Testis (tissue), 5 donors: ENCODE measurements at places on chromosomes 5 and 9.

DNA sequence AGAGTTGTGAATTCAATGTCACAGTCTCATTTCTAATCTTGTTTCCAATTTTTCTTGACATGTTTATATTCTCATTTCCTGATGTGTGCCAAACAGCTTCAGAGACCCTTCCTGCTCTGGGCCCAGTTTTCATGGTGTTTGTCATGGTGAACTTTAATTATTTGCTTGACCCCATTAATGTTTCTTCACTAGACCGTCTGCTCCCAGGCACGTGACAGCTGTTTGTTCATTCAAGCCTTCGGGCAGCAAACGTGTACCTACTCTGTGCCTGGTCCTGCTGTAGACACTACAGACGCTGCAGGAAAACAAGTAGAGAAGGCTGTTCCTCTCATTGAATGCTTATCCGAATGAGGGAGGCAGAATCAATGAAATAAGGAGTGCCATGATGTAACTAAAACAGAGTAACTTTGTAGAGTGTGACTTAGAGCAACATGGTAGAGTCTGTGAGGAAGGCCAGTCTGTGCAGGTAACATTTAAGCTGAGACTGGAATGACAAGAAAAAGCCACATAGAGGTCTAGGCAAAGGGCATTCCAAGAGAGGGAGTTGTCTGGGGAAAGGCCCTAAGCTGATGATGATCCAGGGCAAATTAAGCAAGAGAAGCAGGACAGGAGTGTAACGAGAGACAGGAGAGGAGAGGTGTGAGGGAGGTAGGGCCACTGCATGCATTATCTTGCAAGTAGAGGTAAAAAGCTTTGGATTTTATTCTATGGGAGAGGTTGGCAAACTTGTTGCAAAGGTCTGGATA is 191.4 kb downstream of the SEMA5A start:
- no peak for DNase-seq
- H3K4me3 ChIP-seq, result no peak overlapping the region
- H3K27me3 ChIP-seq, result no peaks in the 10 kb centered on the region

- no peak for DNase-seq
- H3K4me3 ChIP-seq, result no peak overlapping the region
- no peaks in the 10 kb centered on the region for H3K36me3 ChIP-seq
- no peak overlapping the region for H3K27ac ChIP-seq
- no peaks in the 10 kb centered on the region for H3K27me3 ChIP-seq
Observed at GRCh38 chr9:123445981-123446610, 90.1 kb downstream of the CRB2 start.

DNA sequence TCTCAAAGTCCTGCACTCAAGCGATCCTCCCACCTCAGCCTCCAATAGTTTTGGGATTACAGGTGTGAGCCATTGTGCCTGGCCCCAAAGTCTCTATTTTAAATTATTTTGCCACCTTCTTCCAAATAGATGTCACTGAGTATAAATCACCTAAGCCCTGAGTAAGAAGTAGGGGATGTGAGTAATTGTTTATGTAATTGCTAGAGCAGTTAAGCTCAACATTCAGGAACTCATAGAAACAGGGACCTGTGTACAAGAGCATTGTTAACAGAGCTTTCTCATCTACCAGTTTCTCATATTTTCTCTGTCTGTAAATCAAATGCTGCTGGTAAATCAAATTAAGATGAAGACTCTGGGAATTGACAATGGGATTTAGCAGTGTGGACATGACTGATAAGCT is 26.3 kb downstream of the CDK7 start:
- no peaks in the 10 kb centered on the region for H3K4me1 ChIP-seq
- no peak for DNase-seq
- no peak overlapping the region for H3K4me3 ChIP-seq
- no peaks in the 10 kb centered on the region for H3K27me3 ChIP-seq
- no peaks in the 10 kb centered on the region for H3K36me3 ChIP-seq
- H3K27ac ChIP-seq, result no peak overlapping the region

DNA sequence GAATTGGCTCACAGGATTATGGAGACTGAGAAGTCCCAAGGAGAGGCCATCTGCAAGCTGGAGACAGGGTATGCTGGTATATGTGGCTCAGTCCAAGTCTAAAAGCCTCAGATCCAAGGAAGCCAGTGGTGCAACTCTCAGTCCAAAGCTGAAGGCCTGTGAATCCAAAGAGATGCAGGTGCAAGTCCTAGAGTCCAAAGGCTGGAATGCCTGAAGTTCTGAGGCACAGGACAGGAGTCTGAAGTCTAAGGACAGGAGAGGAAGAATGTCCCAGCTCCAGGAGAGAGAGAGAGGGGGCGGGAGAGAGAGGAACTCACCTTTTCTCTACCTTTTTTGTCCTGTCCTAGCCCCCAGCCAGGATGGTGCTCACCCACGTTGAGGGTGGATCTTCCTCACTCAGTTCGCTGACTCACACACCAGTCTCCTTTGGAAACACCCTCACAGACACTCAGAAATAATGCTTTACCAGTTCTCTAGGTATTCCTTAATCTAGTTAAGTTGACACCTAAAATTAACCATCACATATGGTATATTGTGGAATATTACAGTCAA is 49.6 kb downstream of the KCNN2 start:
- no peaks in the 10 kb centered on the region for H3K4me1 ChIP-seq
- no peak overlapping the region for H3K27ac ChIP-seq
- no peaks in the 10 kb centered on the region for H3K36me3 ChIP-seq

- H3K4me1 ChIP-seq, result peaks cover 5% of the 10 kb centered on the region
Observed at GRCh38 chr5:160398806-160399205, 1.0 kb downstream of the FAM200C start.

DNA sequence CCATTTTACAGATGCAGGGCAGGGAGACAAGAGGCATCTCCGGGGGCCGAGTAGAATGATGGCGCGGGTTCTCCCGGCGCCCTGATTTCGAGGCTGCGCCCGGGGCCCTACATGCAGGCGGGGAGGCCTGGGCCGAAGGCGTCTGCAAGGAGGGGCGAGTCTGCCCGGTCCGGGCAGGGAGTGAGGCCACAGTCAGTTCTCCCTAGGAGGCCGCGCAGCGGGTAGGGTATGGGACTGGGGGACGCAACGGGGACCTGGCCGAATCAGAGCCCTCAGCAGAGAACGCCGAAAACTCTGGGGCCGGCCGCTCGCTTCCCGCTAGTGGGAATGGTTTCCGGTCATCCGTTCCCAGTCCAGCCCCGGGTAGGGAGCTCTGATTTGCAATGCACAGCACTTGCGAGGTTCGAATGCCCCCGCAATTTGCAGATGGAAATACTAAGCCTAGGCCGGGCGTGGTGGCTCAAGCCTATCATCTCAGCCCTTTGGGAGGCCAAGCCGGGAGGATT is 6.4 kb downstream of the TLX3 start:
- H3K4me3 ChIP-seq, result no peak overlapping the region
- no peak for DNase-seq
- peaks cover 6% of the 10 kb centered on the region for H3K27me3 ChIP-seq

DNA sequence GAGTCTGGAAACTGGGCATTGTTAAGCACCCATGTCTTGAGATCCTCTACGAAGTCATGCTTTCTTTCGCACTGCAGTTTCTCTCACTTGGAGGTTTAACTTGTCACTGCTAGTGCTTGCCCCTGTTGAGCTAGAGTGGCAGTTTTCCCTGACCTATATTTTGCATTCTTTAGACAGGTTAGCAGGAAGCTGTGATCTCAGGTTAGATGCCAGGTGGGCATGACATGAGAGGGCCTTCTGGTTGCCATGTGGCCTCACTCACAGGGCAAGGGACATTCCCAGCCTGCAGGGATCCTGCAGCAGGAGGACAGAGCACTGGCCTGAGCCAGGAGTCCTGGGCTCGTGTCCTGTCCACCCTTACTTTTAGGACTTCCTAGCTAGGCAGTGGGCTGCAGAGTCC is 28.6 kb downstream of the SLC36A1 start:
- H3K4me3 ChIP-seq, result no peak overlapping the region
- no peak for DNase-seq
- no peak overlapping the region for H3K27ac ChIP-seq
- peaks cover 5% of the 10 kb centered on the region for H3K4me1 ChIP-seq
- no peaks in the 10 kb centered on the region for H3K27me3 ChIP-seq

- no peaks in the 10 kb centered on the region for H3K36me3 ChIP-seq
- peaks cover 27% of the 10 kb centered on the region for H3K4me1 ChIP-seq
- no peak for DNase-seq
Observed at GRCh38 chr5:172454358-172455086, at the start of gene SH3PXD2B. Gene SH3PXD2B, minus strand, starts transcription at chr5:172454525. Its CDS starts 173 bp downstream, at chr5:172454352.

GRCh38 chr9:37034938-37035647 is 1.0 kb upstream of the PAX5 start:
- H3K36me3 ChIP-seq, result no peaks in the 10 kb centered on the region
- H3K27me3 ChIP-seq, result peaks cover 5% of the 10 kb centered on the region
- H3K27ac ChIP-seq, result no peak overlapping the region
- peaks cover 19% of the 10 kb centered on the region for H3K4me1 ChIP-seq
- no peak for DNase-seq
- H3K4me3 ChIP-seq, result no peak overlapping the region

DNA sequence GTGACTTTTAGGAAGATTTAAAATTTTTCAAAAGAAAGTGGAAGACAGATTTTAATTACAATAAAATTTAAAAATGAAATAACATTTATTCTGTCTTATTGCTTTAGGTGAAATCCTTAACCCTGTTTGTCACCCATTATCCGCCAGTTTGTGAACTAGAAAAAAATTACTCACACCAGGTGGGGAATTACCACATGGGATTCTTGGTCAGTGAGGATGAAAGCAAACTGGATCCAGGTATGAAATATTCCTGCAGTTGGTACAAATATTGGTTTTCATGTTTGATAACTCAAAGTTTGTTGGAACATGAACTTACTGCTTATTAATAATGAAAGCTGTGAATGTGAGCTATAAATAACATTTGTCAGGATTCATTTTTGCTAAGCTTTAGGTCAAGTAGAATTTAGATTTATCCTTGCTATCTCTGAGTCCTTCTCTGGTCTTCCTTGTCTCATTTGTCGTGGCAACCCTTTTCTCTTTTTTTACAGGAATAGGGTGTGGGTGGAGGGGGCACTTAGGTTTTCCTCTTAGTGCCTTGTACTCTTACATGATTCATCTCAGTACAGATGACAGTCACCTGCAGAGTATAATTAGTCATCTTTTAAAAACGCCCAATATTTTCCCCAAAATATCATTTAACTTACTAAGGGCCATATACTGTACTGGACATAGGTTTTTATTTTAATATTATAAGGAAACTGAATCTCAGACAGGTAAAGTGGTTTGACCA is 95.3 kb upstream of the RASGRF2 start:
- H3K4me3 ChIP-seq, result no peak overlapping the region
- no peaks in the 10 kb centered on the region for H3K27me3 ChIP-seq
- no peak overlapping the region for H3K27ac ChIP-seq
- no peaks in the 10 kb centered on the region for H3K36me3 ChIP-seq

GRCh38 chr9:133248726-133249295 is 26.2 kb downstream of the ABO start:
- no peak for DNase-seq
- no peak overlapping the region for H3K27ac ChIP-seq
- no peak overlapping the region for H3K4me3 ChIP-seq
- no peaks in the 10 kb centered on the region for H3K27me3 ChIP-seq

GRCh38 chr5:155822177-155822576 is 504.8 kb upstream of the SGCD start:
- H3K27ac ChIP-seq, result no peak overlapping the region
- H3K4me1 ChIP-seq, result no peaks in the 10 kb centered on the region
- H3K4me3 ChIP-seq, result no peak overlapping the region
- H3K27me3 ChIP-seq, result no peaks in the 10 kb centered on the region
- H3K36me3 ChIP-seq, result no peaks in the 10 kb centered on the region

- no peak overlapping the region for H3K27ac ChIP-seq
- H3K4me3 ChIP-seq, result no peak overlapping the region
- H3K4me1 ChIP-seq, result peaks cover 12% of the 10 kb centered on the region
- H3K36me3 ChIP-seq, result no peaks in the 10 kb centered on the region
- no peaks in the 10 kb centered on the region for H3K27me3 ChIP-seq
Observed at GRCh38 chr9:135502168-135502872, 1.8 kb downstream of the MRPS2 start.

- no peak overlapping the region for H3K4me3 ChIP-seq
- no peak overlapping the region for H3K27ac ChIP-seq
- no peaks in the 10 kb centered on the region for H3K36me3 ChIP-seq
- DNase-seq, result no peak
Observed at GRCh38 chr5:122947372-122947771, 89.2 kb downstream of the PPIC start.

- H3K4me3 ChIP-seq, result no peak overlapping the region
- no peaks in the 10 kb centered on the region for H3K36me3 ChIP-seq
- no peak overlapping the region for H3K27ac ChIP-seq
- DNase-seq, result no peak
- H3K27me3 ChIP-seq, result no peaks in the 10 kb centered on the region
Observed at GRCh38 chr5:32419791-32420190, 24.7 kb downstream of the ZFR start.

- no peak for DNase-seq
- H3K27ac ChIP-seq, result no peak overlapping the region
- peaks cover 4% of the 10 kb centered on the region for H3K4me1 ChIP-seq
- H3K27me3 ChIP-seq, result no peaks in the 10 kb centered on the region
- no peak overlapping the region for H3K4me3 ChIP-seq
Observed at GRCh38 chr5:73950441-73950873, 324.5 kb downstream of the ARHGEF28 start.

GRCh38 chr9:99050924-99051323 is 54.0 kb upstream of the TGFBR1 start:
- peaks cover 3% of the 10 kb centered on the region for H3K4me1 ChIP-seq
- DNase-seq, result no peak
- H3K27ac ChIP-seq, result no peak overlapping the region
- no peak overlapping the region for H3K4me3 ChIP-seq
- H3K27me3 ChIP-seq, result no peaks in the 10 kb centered on the region

- H3K4me1 ChIP-seq, result no peaks in the 10 kb centered on the region
- no peak for DNase-seq
- H3K4me3 ChIP-seq, result no peak overlapping the region
- no peaks in the 10 kb centered on the region for H3K36me3 ChIP-seq
Observed at GRCh38 chr9:75814667-75815066, 75.8 kb upstream of the PCSK5 start.

DNA sequence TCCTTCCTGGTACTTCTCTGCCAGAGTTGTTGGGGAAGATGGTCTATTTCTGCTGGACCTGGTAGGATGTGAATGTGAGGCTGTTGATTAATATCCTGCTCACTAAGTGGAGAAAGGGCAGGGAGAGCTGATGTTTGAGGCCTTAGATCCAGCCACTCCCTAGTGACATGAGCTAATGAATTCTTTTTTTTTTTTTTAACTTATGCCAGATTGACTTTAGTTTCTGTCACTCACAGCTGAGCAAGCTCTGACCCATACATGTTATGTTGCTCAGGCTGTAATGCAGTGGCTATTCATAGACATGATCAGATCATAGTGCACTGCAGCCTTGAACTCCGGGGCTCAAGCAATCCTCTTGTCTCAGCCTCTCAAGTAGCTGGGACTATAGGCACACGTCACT is 75.1 kb upstream of the SPRY4 start:
- no peaks in the 10 kb centered on the region for H3K4me1 ChIP-seq
- H3K27ac ChIP-seq, result no peak overlapping the region
- no peak overlapping the region for H3K4me3 ChIP-seq

GRCh38 chr5:156387391-156387790 is 60.4 kb downstream of the SGCD start:
- no peak overlapping the region for H3K27ac ChIP-seq
- H3K4me3 ChIP-seq, result no peak overlapping the region
- no peaks in the 10 kb centered on the region for H3K4me1 ChIP-seq

DNA sequence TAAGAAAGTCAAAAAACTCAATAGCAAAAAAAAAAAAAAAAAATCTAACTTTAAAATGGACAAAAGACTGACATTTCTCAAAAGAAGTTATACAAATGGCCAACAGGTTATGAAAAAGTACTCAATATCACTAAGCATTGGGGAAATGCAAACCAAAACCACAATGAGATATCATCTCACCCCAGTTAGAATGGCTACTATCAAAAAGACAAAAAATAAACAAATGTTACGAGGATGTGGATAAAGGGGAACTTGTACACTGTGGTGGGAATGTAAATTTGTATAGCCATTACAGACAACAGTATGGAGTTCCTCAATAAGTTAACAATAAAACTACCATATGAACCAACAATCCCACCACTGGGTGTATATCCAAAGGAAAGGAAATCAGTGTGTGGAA is 37.2 kb downstream of the ENC1 start:
- H3K27me3 ChIP-seq, result no peaks in the 10 kb centered on the region
- H3K4me1 ChIP-seq, result no peaks in the 10 kb centered on the region
- DNase-seq, result no peak
- H3K4me3 ChIP-seq, result no peak overlapping the region
